ENCODE measurements at places on chromosomes 1 and 21.

DNA sequence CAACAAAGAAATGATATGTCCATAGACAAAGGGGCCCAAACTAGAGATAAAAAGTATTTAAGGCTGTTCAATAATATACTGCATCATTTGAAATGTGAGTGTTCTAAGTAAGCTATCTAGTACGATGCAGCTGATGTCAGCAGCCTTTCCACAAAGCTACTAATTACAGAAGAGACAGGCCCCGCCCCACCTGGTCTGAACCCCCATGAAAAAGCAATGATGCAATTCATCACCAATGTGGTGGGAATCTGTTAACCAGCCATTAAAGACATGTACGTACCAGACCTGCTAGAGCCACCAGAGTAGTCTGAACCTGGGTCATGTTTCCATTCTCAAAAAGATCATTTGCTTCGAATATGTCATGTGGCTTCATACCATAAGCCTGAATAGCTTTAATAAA is 25.1 kb downstream of the CNN3 start:
- H3K36me3 ChIP-seq = peaks cover 27% of the 10 kb centered on the region
- no peak overlapping the region for H3K4me3 ChIP-seq
- no peaks in the 10 kb centered on the region for H3K27me3 ChIP-seq
- no peak for DNase-seq

DNA sequence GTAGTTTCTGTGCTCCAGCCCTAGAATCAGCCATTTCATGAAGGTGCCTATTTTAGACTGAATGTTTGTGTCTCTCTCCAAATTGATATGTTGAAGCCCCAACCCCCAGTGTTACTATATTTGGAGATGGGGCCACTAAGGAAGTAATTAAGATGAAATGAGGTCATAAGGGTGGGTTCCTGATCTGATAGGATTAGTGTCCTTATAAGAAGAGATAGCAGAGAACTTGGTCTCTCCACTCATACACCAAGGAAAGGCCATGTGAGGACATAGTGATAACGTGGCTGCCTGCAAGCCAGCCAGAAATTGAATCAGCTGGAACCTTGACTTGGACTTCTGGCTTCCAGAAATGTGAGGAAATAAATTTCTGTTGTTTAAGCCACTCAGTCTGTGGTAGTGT is 12.3 kb downstream of the RAVER2 start:
- H3K36me3 ChIP-seq = no peaks in the 10 kb centered on the region
- no peak overlapping the region for H3K27ac ChIP-seq
- H3K4me1 ChIP-seq = peaks cover 3% of the 10 kb centered on the region
- DNase-seq = no peak

- DNase-seq = peak; percentile 88
- peaks cover 91% of the 10 kb centered on the region for H3K27me3 ChIP-seq
- H3K36me3 ChIP-seq = no peaks in the 10 kb centered on the region
- H3K4me1 ChIP-seq = peaks cover 40% of the 10 kb centered on the region
- no peak within 1 kb of the TSS for H3K27ac ChIP-seq
- H3K4me3 ChIP-seq = peak within 1 kb of the TSS; percentile 38
Observed at GRCh38 chr1:923131-923990, at the start of gene SAMD11. SAMD11 (plus strand) TSS chr1:923923; CDS start chr1:924432, 509 bp downstream.

GRCh38 chr21:17727361-17727760 is 91.8 kb downstream of the C21orf91 start:
- H3K36me3 ChIP-seq = no peaks in the 10 kb centered on the region
- no peak for DNase-seq
- H3K27ac ChIP-seq = no peak overlapping the region
- no peak overlapping the region for H3K4me3 ChIP-seq
- H3K27me3 ChIP-seq = no peaks in the 10 kb centered on the region

DNA sequence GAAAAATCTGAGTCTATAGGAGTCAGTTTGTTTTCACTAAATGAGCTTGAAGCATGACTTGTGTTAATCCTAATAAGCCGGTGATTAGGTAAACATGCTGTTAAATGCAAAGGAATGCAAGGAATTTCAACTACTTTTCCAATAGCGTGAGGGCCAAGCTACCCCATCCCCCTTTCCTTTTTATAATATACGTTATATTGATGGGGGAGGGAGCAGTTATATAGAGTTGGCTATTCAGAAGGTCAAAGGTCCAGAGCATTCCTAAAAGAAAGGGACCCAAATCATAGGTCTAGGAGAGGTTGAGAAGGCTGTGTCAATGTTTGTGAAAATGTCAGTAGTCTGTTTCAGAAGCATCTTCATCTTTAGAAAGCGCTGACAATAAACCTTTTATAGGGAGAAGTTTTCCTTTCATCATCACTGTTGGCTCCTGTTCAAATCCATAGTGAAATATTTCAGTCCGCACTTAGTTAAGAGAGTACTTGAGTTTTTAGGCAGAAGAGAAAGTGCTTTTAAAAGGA is 3.8 kb downstream of the CCN1 start:
- peak overlapping the region; percentile 64 for H3K27ac ChIP-seq
- peak; percentile 59 for DNase-seq
- H3K36me3 ChIP-seq = peaks cover 13% of the 10 kb centered on the region
- peaks cover 35% of the 10 kb centered on the region for H3K4me1 ChIP-seq
- no peaks in the 10 kb centered on the region for H3K27me3 ChIP-seq

- H3K27me3 ChIP-seq = no peaks in the 10 kb centered on the region
- H3K4me1 ChIP-seq = peaks cover 5% of the 10 kb centered on the region
- no peaks in the 10 kb centered on the region for H3K36me3 ChIP-seq
- H3K4me3 ChIP-seq = no peak overlapping the region
- no peak for DNase-seq
Observed at GRCh38 chr1:167673265-167673664, 43.2 kb downstream of the RCSD1 start.

GRCh38 chr1:206717674-206717989 is 32.9 kb downstream of the MAPKAPK2 start:
- no peaks in the 10 kb centered on the region for H3K36me3 ChIP-seq
- H3K27me3 ChIP-seq = no peaks in the 10 kb centered on the region
- H3K4me3 ChIP-seq = no peak overlapping the region
- no peak for DNase-seq

DNA sequence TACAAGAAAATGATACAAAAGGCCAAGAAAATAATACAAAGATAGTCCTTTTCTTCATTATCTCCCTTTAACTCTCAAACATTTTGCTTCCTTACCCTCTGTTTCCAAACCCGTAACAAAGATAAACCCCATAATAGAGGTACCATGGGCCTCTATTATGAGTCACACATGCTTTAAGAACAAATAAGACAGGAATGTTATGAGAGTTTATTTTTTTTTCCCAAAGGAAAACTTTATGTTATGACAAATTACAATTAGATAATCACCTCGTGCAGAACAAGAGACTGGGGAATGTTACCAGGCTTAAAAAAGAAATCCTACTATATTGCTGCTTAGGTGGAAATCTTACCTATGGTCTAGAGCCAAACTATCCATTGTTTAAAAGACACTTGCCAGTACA is 272.0 kb downstream of the BRINP3 start:
- no peaks in the 10 kb centered on the region for H3K27me3 ChIP-seq
- H3K4me3 ChIP-seq = no peak overlapping the region
- H3K36me3 ChIP-seq = no peaks in the 10 kb centered on the region
- H3K4me1 ChIP-seq = peaks cover 1% of the 10 kb centered on the region
- H3K27ac ChIP-seq = no peak overlapping the region

GRCh38 chr1:223312705-223313414 is 51.1 kb downstream of the SUSD4 start:
- H3K27me3 ChIP-seq = no peaks in the 10 kb centered on the region
- no peak overlapping the region for H3K4me3 ChIP-seq

- H3K27ac ChIP-seq = no peak overlapping the region
- H3K36me3 ChIP-seq = no peaks in the 10 kb centered on the region
- peak; percentile 6 for DNase-seq
- H3K4me3 ChIP-seq = no peak overlapping the region
- no peaks in the 10 kb centered on the region for H3K27me3 ChIP-seq
- peaks cover 4% of the 10 kb centered on the region for H3K4me1 ChIP-seq
Observed at GRCh38 chr1:78884685-78885452, 121.7 kb downstream of the ADGRL4 start.

- no peaks in the 10 kb centered on the region for H3K4me1 ChIP-seq
- H3K4me3 ChIP-seq = no peak overlapping the region
- no peak for DNase-seq
- no peak overlapping the region for H3K27ac ChIP-seq
- H3K36me3 ChIP-seq = no peaks in the 10 kb centered on the region
Observed at GRCh38 chr1:22461678-22462527, 10.3 kb downstream of the ZBTB40 start.

GRCh38 chr1:47434051-47434842 is 3.6 kb upstream of the FOXD2 start:
- no peak overlapping the region for H3K27ac ChIP-seq
- no peak overlapping the region for H3K4me3 ChIP-seq
- H3K27me3 ChIP-seq = peaks cover 82% of the 10 kb centered on the region
- H3K36me3 ChIP-seq = no peaks in the 10 kb centered on the region

DNA sequence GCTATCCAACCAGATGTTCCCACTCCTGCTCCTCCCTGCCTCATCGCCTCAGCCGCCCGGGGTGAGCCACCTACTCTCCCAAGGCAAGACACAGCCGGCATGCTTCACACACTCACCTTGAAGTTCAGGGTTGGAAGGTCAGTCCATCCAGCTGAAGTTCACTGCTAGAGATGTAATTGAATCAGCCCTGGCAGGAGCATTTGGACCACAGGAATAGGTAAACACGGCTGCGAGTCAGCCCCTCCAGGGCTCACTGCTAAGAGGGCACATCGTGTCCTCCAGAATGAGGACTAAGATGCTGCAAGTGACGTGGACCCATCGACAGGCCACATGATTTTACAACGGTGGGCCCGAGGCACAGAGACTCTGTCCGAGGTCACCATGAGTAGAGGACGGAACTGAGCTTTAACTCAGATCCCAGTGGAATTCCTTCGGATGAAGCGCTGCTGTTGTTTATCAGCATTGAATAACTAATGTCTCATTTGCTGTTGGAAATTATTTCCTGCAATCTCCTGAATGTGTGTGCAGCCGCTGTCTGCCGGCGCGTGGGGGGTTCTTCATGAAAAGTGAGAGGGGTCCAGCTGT is 41.9 kb downstream of the RSPH1 start:
- H3K27ac ChIP-seq = no peak overlapping the region
- H3K36me3 ChIP-seq = no peaks in the 10 kb centered on the region
- no peak for DNase-seq
- H3K27me3 ChIP-seq = no peaks in the 10 kb centered on the region

DNA sequence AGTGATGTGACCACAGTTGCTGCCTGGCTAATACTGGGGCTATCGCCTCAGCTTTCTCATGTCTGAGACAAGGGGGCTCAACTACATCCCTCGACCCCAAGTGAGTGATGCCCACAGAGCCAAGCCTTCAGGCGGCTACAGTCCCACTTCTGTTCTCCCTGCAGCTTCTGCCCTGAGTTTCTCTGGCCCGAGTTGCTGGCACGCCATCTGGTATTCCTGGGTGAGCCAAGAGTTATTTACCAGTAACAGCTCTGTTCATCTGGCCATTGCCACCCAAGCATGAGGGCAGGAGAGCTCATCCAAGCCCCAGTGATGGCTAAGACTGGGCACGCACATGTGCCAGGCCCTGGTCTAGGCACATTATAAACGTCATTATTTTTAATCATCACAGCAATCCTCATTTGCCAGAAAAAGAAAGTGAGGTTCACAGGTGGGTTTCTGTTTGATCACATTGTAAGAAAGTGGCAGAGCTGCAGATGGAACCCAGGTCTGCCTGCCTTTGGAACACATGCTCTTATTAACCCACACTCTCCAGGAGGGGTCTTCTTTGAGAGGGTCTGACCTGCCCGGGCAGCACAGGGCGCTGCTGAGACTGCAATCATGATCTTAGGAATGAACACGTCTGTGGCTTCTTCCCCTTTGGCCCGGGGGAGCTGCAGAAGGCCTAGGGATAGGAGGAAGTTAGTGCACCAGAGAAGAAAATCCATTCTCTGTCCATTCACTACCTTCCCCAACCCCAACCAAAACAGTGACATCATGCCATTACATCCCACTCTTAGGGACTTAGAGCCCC is 27.5 kb downstream of the KCND3 start:
- H3K27me3 ChIP-seq = no peaks in the 10 kb centered on the region
- no peak overlapping the region for H3K27ac ChIP-seq
- no peaks in the 10 kb centered on the region for H3K4me1 ChIP-seq
- no peak for DNase-seq
- H3K4me3 ChIP-seq = no peak overlapping the region
- no peaks in the 10 kb centered on the region for H3K36me3 ChIP-seq

DNA sequence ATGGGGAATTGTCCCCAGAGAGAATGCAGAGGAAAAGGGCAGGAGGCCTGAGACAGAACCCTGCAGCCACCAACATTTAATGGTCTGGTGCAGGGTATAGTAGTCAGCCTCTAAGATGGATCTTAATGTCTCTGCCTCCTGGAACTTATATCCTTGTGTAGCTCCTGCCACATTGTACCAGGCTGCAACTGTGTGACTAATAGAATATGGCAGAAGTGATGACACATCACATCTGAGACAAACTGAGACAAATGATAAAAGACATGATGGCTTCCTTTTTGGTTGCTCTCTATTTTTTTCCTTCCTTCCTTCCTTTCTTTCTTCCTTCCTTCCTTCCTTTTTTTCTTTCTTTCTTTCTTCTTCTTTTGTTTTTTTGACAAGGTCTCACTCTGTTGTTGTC is 37.1 kb upstream of the CYP4B1 start:
- no peaks in the 10 kb centered on the region for H3K27me3 ChIP-seq
- H3K4me3 ChIP-seq = no peak overlapping the region
- H3K36me3 ChIP-seq = no peaks in the 10 kb centered on the region
- no peak for DNase-seq
- H3K4me1 ChIP-seq = peaks cover 9% of the 10 kb centered on the region
- H3K27ac ChIP-seq = no peak overlapping the region

DNA sequence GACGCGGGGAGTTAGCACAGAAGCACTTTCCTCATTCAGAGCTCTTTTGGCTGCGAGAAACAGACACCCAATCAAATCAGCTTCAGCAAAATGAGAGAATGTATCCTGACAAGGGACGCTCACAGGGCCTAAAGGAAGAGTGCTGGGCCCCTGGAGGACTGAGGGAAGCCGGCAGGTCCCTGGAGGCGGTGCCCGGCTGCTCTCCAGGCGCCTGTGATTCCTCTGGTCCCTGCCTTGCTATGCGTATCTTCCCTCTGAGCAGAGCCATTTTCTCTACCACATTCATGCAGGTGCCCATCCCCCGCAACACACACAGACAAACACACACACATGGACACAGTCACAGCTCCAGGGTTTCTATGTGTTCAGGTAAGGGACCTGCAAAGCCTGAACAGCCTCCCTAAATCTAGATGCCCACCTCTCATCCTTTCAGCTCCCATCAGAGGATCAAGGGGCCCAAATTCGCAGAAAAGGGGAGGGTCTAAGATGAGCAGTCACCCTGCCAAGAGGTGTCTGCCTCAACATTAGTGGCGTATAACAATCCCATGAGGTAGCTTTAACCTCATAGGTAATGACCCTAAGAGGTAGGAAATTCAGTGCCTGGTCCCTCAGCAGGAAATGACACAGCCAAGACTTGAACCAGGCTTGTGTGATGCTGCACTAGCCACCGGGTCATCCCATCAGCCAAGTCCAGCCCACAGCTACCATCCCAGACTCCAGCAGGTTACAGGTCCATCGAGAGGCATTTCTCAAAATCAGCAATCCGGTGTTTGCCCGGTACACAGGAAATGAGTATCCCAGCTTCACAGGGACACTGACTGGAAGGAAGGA is 29.0 kb downstream of the PTAFR start:
- DNase-seq = no peak
- H3K4me3 ChIP-seq = no peak overlapping the region
- H3K27ac ChIP-seq = no peak overlapping the region
- H3K27me3 ChIP-seq = no peaks in the 10 kb centered on the region
- H3K4me1 ChIP-seq = peaks cover 8% of the 10 kb centered on the region

Measured in neuronal stem cell (in vitro differentiated cells).